ENCODE measurements at places on chromosomes 5 and 9.
A peak's percentile ranks its signal among the peaks of the same experiment; 100 is the strongest.

DNA sequence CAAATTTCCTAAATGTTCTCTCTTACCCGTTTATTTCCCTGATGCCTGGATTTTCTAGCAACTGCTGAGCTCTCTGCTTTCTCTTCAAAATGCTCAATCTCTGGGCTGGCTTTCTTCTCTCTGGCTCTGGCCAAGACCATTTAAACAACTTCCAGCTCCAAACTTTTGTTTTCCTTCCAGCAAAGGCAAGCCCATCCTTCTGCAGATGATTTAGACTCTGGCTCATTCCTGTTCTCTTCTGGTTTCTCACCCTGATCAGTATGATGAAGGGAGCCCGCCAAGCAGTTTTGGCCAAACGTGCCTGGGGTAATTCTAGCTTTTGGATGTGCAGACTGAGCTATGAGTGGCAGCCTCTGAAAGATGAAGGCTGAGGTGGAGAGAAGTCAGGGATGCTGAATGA lies 78.1 kb downstream of the HSPA4 start:
- DNase-seq = no peak

GRCh38 chr9:36146651-36147050 lies 10.1 kb downstream of the GLIPR2 start:
- no peak for DNase-seq

GRCh38 chr5:56429110-56429561 lies 196.0 kb upstream of the ANKRD55 start:
- no peak for DNase-seq

GRCh38 chr5:116605310-116606070 lies 30.9 kb upstream of the SEMA6A start:
- no peak for DNase-seq

DNA sequence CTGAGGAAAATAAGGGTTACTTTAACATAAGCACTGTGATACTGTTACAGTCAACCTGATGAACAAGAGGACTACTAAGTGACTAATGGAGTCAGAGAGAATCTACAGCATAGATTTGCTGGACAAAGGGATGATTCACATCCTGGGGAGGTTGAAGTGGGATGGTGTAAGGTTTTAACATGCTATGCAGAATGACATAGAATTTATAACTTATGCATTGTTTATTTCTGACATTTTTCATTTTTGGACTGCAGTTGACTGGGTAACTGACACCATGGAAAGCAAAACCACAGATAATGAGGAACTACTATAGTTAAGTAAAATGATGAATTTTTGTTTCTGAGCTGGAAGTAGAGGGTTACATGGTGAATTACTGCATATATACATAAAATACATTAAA lies 389.2 kb downstream of the MAT2B start:
- no peak for DNase-seq

GRCh38 chr5:2569176-2569575 lies 182.3 kb downstream of the IRX2 start:
- DNase-seq = no peak

DNA sequence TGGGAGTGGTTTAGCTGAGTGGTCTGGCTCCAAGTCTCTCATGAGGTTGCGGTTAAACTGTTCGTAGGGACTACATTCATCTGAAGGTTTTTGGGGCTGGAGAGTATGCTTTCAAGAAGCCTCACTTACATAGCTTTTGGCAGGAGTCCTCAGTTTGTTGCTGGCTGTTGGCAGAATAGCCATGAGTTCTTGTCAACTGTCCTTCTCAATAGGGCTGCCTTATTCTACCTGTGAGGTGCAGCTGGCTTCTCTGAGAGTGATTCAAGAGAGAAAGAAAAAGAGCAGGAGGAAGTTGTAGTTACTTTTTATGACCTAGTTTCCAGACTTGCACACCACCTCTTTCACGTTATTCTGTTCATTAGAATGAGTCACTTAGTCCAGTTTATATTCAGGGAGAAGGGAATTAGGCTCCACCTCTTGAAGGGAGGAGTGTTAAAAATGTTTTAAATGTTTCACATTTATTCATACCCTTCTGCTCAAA lies 33.2 kb downstream of the YTHDC2 start:
- DNase-seq = no peak

DNA sequence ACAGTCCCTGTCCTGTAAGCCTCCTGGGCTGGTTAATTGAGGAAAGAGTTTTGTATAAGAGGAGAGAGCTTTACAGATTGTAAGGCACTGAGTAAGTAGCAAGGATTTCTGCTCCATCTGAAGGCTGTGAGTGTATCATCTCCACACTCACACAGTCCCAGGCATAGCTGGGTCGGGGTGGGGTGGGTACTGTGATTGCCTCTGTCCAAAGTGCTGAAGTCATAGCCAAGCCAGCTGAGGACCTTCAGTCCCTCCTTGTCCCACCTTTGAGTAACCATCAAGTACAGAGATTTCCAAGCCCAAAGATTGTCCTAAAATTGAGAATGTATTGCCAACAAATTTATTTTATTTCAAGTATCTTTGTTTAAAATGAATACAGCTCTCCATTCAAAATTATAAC lies 5.5 kb upstream of the DNAJB5 start:
- no peak for DNase-seq

DNA sequence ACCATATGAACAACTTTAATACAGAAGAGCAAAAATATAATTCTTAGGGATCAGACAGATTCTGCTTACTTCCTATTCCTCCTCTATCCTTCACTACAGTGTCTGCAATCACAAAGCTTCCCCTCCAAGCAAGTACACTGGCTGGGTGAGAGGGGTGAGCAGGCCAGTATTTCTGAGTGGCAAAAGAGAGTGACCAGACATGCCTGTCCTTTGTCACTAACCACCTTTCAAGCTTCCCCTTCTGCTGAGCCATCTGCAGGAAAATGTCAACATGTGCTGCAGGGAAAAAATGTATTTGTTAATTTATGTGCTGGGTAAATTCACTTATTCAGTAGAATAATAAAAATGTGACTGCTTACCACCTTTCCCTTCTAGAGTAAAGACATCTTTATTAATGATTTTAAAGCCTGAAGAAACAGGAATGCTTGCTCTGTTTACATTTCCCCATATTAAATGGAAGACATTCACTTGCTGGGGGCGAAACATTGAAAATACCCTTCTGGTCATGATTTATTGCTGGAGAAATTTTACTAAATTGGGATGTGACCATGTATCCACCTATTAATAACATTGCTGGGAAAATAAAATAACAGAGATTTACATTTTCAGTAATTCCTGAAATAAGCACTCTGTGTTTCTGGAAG lies 84.9 kb downstream of the SPOCK1 start:
- no peak for DNase-seq

GRCh38 chr5:66285343-66285922 lies 141.3 kb downstream of the SREK1 start:
- no peak for DNase-seq

DNA sequence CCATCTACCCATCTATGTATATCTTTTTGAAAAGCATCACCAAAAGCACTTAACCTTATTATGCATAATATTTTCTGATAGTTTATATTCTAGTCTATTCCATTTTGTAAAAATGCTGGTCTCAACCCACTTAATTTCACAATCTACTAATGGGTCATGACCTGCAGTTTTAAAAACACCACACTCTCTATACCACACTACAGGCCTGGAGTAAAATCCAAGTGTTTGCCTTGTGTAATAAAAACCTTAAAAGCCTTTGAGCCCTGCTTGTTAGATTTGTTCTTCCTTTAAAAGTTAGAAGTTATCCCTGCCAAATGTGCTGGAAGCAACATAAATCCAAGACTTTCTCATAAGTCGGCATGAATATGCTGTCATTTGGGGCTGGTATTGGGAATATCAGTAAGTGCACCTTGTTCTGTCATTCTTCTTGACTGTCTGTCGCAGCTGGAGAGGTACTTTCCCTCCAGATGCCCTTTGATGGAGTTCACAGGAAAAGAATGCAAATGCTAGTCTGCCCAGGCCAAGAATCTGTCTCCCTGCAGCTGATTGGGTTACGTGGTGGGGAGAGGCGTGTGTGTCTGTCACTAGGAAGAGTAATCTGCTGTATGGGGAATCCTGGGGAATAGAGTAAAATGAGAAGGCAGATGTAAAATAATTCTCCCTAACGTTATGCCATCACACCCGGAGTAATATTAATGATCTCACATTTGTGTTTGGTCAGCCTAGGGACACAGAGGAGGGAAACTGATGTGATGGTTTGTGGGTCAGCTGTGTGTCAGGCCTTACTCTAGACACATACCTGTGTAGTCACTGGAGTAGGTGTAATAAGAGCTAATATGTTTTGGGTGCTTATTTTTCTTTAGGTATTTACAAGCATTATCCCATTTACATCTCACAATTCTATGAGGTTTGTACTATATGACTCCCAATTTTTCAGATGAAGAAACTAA lies 79.4 kb downstream of the ZNF366 start:
- DNase-seq = no peak

- DNase-seq = peak; percentile 53
Measured at GRCh38 chr5:54832858-54833257, 152.5 kb downstream of the ESM1 start.

- DNase-seq = no peak
Measured at GRCh38 chr9:123246534-123246933, 21.9 kb downstream of the STRBP start.

- DNase-seq = no peak
Measured at GRCh38 chr9:82922686-82923085, 140.3 kb downstream of the RASEF start.

GRCh38 chr9:100020121-100020795 lies 78.5 kb downstream of the ERP44 start:
- no peak for DNase-seq

DNA sequence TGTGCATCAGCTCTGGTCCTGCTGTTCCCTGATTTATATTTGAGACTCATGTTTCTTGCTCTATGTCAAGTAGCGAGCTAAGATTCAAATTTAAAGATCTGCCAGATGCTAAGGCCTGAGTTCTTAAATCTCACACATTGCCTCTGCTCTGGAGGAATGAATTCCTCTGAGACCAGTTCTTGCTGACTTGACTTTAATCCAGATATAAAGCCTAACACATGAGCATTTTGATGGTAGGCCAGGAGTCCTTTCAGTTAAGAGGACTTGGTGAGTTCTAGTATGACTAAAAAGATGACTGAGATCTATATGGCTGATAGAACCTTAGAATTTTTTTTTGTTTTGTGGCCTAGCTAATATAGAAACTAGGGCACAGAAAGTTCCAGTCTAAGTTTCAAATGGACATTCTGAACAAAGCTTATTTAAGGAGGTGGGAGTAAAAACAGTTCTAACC lies 1.3 kb upstream of the INIP start:
- no peak for DNase-seq

DNA sequence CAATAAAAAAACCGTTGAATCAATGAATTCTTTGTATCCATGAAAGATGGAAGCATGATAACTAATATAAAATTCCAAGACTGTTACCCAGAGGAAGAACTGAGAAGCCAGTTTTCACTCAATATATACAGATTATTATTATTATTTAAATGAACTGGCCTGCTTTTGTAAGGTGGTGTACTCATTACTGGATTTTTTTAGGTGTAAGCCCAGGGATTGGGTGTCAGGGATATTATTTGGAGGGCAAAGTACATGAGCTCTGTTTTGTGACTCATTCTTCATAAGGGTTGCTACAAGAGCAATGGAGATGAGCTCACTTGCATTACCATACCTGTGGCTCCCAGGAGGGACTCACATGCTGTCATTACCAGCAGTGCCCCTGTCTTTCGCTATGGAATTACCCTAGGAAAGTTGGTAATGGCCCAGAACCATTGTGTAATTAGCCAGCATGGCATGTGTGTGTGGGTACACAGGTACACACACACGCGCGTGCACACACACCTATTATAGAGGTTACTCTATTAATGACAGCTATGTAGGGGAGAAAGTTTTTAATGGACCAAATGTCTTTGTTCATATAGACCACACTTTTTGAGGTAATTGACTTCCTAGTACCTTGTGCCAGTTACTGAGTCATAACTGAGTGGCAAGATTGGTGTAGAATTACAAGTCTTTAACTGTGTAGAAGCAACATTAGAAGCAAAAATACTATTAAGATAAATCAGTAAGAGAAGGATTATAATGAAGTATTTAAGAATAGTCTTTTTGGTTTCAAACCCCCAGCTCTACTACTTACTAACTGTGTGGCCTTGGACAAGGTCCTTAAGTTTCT lies 143.4 kb downstream of the GDNF start:
- no peak for DNase-seq

- DNase-seq = no peak
Measured at GRCh38 chr5:39209924-39210323, 9.4 kb downstream of the FYB1 start.

DNA sequence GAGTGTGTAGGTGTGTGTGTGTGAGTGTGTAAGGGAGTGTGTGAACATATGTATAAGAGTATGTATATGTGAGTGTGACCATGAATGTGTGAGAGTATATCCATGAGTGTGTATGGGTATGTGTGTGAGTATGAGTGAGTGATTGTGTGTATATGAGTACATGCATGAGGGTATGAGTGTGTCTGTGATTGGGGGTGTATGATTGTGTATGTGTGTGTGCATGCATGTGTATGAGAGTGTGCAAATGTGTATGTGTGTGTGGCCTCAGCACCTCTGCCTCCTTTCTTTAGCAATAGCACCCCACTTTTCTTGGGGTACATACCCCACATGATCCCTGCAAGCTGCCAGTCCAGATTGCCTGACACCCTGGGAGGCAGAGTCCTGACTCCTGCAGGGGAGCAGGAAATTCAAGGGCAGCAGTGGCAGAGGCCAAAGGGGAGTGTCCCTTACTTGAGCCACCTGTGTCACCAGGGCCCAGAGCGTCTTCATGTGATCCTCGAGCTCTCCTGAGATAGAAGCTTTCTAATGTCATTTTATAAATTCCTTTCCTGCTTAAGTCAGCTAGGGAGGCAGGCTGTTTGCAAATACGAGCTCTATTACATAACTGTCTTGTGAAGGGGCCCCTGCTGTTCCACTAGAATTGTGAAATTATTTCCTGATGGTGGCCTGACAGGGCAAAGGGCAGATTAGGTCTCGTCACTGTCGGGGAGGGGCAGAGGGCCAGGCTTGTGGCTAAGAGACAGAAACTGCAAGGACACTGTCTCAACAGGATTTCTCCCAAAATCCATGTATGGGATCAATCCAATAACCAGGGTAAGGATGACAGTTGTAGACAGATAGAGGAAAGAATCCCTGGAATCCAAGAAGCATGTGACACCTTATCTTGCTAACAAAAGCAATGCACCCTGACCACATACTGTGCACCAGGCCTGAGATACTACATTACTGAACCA lies 389.1 kb downstream of the GADD45G start:
- no peak for DNase-seq

All from stimulated activated naive B cell treated with anti-CD40 and anti-IgM and Interleukin-4, amounts not matched to agents 10 μg/mL and 1 μg/mL and 100 μg/mL, for 72 hours (primary cell).